ENCODE measurements at places on chromosomes 4 and X.

GRCh38 chr4:68132342-68132741 lies 2.7 kb upstream of the TMPRSS11F start:
- no peak for DNase-seq

- DNase-seq, result no peak
These were observed 297.3 kb downstream of the GUCY2F start for GRCh38 chrX:109184506-109185139.

DNA sequence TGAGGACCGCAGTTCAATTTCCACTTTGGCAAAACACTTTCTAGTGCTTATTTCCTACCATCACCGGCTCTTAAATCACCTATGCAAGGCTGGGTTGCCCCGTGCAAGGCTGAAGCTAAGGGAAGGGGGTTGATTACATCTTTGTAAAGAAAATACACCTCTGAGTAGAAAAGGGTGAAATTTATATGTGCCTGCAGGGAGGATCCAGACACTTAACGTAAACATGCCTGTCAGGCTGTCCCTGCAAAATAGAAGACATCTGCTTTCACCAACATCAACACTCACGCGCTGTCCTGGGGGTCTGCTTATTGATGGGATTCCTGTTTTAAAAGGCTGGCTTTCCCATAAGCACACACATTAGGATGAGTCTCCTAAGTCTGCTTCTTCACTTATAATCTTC lies 92.0 kb downstream of the PRKX start:
- DNase-seq, result no peak

DNA sequence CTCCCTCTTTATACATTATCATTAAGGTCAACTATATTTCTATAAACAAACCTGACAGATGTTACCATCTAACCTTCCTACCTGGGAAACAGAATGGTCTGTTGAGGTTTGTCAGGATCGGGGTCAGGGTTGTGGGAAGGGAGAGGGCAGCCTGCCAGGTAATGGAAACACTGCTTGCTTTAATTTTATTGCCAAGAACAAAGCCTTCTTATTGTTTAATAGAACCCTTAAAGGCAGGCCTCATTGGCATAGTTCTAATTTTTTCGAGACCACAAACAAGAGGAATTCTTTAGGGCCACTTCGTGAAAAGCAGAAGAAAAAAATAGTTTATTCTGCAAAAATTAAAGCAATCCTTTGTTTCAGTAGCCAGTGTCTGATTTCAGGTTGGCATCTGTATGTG lies 113.2 kb downstream of the MID1 start:
- no peak for DNase-seq

- DNase-seq, result no peak
These were observed 242.3 kb upstream of the GRIA3 start for GRCh38 chrX:122941806-122942205.

DNA sequence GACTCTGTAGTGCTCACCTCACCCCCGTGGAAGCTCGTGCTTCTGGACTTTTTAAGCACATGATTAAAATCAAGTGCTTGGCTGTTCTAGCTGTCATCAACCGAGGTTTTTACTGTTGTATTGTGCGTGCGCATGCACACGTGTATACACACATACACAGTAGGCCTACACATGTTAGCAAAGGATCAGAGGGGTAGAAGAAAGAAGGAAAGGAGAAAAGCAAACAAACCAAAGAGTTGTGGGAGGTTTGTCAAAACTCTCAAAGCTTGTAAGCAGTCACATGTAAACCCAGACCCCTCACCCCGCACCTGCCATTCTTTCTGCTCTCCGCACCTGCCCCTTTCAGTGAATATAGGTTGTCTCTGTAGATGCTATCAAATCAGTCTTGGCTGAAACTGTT lies 311.8 kb downstream of the HS3ST1 start:
- DNase-seq, result no peak

DNA sequence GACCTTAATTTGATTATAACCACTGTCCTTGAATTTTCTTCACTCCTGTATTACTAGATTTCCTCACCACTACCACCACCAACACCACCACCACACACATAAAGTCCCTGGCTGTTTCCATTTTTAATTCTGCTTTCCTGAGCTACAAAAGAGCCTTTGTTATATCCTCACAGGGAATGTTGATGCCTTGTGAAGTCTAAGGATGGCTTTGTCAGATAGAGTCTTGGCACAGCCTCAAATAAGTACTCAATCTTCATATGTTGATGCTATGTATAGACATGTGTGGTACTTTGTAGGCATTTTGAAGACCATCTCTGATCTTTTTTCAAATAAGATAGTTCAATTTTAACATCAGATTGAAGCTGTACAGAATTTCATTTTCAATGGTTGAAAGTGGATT lies 1016.7 kb upstream of the LCORL start:
- DNase-seq, result no peak

- peak; percentile 98 for DNase-seq
These were observed at the start of gene SPRY1 for GRCh38 chr4:123396307-123397143. TSS of gene SPRY1 (plus strand) at chr4:123396795. CDS start at chr4:123401592, 4,797 bp downstream.

GRCh38 chr4:20172070-20172760 lies 79.5 kb upstream of the SLIT2 start:
- no peak for DNase-seq

DNA sequence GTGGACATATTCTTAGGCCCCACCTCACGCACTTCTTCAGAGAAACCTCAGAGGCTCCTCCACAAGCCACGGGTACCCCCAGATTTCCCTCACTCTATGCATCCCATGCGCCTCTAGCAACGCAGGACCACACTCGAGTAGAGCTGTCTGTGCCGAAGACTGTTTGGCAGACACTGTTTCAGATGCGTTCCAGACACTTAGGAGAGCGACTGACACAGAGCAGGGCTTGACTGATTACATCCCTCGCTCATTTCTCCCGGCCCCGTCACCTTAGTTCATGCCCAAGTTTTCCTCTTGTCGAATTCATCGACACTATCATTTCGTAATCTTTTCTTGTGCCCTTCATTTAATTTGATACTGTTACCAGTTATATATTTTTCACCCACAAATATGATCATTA lies 15.0 kb downstream of the SORBS2 start:
- no peak for DNase-seq

GRCh38 chr4:1664141-1664540 lies 20.0 kb downstream of the FAM53A start:
- no peak for DNase-seq

DNA sequence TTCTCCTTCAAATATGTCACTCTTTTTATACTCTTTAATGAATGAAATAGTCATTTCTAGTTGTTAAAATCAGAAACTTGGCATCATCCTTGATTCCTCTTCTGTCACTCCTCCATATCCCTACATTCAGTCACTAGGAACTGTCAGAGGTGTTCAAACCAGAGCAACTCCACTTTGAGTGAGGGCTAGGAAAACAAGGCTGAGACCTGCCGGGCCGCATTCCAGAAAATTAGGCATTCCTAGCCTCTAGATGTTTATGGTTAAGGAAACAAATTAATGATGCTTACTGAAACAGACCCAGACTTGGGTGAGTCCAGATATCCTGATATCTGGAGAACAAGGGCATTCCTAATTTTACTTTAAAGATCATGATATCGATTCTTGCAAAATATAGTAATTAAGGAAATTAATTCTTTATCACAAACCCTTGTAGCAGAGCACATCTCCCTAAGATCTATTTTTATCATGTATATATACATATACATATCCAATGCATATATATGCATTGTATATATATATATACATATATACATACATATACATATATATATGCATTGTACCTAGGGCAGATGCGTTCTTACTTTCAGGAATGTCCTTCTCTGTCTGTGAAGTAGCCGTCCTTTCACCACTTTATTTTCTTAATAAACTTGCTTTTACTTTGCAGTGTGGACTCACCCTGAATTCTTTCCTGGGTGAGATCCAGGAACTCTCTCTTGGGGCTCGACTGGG lies 98.4 kb upstream of the GC start:
- no peak for DNase-seq

GRCh38 chrX:1534301-1535168 lies 2.5 kb downstream of the P2RY8 start:
- DNase-seq, result peak; percentile 75

DNA sequence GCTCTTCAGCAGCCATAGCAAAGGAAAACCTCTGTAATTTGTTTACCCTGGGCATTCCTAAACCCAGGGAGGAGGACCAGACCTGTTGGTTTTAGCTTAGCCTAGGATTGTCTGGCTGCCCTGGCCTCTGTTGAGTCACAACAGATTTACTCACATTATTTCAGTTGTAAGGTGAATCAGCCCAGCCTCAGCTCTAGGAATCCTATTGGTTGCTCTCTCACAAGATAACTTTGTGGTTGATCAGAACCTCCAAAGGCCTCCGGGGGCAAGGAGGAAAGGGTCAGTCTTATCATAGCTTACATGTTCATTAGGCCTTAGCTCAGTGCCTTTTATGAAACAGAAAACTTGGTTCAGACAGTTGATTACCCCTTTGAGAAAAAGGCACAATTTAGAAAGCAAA lies 41.0 kb downstream of the PDK3 start:
- peak; percentile 76 for DNase-seq

GRCh38 chrX:17174671-17175070 lies 200.3 kb upstream of the NHS start:
- no peak for DNase-seq

DNA sequence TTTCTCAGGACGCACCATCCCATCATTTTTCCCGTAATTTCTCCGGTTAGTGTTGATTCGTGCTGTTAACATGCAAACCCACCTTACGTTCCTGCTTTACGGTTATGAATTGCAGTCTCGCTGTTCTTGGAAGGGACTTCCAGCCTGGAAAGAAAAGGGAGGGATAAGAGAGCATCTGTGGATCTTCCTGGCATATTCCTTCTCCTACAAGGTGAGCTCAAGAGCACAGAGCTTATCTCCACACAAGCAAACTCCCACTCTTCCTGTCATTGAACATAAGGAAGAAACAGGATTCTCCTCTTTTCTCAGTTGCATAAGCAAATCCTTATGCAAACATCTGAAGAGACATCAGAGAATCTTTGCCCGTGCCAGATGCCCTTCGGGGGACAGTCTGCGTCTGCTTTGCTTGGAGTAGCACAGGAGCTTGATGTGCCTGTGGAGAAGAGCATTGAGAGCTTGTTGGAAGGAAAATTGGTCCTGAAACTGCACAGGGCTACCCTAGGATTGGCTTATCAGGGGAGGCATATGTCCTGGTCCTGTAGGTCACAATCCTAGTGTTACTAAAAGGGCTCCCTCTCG lies 127.0 kb downstream of the ASMT start:
- DNase-seq, result no peak

DNA sequence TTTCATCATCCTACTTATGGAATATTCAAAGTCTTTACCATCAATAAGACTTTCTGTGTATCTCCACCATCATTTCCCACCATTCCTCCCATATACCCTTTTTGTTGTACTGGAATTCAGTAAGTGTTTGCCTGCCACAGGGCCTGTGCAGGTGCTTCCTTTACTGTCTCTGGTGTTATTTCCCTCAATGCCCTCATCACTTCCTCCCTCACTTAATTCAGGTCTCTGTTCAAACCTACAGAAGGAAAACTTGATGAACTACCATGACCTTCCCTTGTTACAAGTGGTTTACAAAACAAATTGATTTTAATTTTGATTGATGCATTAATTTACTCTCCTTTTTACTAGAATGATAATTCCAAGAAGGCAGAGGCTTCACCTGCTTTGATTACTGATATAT lies 159.5 kb upstream of the FAT4 start:
- no peak for DNase-seq

- DNase-seq, result no peak
These were observed 90.5 kb upstream of the EGFL6 start for GRCh38 chrX:13478740-13479451.

DNA sequence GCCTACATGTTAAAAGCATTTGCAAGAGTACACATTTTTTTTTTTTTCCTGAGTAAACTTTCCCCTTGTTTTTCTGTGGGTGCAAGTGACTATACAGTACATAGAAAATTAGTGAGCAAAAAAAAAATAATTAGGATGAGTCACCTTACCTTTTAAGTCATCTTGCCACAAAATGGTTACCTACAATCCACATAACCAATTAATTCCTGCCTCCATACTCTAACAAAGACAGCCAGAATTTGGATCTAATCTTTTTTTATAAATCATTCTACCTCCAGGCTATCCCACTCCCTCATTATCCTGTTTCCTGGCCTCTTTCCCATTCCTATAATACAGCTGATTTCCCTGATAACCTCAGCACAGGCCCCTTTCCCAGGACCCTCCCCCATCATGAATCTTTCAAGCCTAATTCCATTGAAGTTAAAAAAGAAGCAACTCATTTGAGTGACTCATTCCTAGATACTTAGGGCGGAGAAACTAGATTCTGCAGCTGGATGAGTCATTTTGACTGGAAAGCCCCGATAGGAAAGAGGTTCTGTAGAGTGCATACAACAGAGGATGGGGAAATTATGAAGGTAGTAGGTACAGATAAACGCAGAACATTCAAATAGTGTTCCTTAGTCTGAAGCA lies 128.2 kb downstream of the C4orf51 start:
- peak; percentile 73 for DNase-seq

- no peak for DNase-seq
These were observed 211.2 kb upstream of the PSAPL1 start for GRCh38 chr4:7645956-7646355.

- DNase-seq, result no peak
These were observed 227.2 kb downstream of the ANK2 start for GRCh38 chr4:113276464-113277170.

DNA sequence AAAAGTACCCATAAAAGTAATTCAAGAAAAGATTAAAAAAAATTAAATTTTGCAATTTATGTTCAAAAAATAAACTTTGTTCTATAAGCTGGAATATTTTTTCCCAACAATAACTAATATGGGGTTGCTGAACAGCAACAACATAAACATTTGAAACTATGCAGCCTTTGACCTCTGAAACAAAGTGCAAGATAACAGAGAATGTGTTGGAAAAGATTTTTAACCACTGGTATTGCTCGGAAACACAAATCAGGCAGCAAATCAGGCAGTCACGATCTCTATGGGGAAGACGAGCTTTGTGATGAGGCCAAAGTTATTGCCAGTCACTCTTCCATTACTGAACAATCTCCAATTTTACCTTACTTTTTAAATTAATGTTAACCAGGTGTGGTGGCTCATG lies 332.1 kb downstream of the PABPC4L start:
- DNase-seq, result no peak

DNA sequence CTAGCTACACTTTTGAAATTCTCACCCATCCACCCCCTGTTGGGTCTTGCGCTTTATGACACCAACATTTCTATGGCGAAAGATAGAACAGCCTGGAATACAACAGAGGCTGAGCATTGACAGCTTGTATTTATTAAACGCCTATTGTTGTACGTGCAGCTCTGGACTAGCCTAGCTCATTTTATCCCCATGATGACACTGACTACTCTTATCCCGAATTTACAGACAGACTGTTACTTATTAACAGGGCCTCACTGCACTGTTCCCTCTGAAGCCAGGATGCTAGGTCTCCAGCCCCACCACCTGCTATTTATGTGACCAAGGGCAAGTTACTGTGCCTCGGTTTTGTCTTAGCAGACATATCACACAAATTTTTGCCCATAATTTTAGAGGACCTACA lies 1.0 kb upstream of the RFC1 start:
- DNase-seq, result no peak

DNA sequence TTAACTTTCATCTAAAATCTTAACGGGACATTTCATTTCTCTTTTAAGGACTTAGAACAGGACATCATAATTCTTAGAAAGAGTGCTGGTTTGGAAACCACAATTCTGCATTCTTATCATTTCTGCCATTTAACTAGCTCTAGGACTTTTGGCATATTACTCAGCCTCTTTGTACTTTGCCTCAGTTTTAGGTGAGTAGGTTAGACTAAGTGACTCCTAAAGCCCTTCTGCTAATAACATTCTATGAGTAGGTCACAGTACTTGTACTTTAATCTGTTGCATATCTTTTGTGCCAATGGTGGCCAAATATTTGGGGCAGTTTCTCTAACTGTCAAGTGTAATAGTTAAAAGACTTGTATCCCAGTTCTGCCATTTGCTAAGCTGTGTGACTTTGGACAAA lies 115.4 kb upstream of the NUDT6 start:
- DNase-seq, result peak; percentile 68

- DNase-seq, result no peak
These were observed 538.2 kb downstream of the INPP4B start for GRCh38 chr4:142307857-142308256.

Measured in hematopoietic multipotent progenitor cell treated with erythropoietin and hydrocortisone succinate and interleukin-3 and kit ligand, for 6 days (in vitro differentiated cells).